Spleen (tissue), 13 donors: ENCODE measurements at places on chromosomes 5 and 9. TPM values are rescaled to one million over a fixed set of nuclear protein-coding genes. Genes with fewer than 3 reads are reported as not detected.

GRCh38 chr9:116181853-116182610 lies 28.4 kb downstream of the PAPPA start:
- no peaks in the 10 kb centered on the region for H3K4me1 ChIP-seq
- no peaks in the 10 kb centered on the region for H3K36me3 ChIP-seq
- no peak overlapping the region for H3K4me3 ChIP-seq

DNA sequence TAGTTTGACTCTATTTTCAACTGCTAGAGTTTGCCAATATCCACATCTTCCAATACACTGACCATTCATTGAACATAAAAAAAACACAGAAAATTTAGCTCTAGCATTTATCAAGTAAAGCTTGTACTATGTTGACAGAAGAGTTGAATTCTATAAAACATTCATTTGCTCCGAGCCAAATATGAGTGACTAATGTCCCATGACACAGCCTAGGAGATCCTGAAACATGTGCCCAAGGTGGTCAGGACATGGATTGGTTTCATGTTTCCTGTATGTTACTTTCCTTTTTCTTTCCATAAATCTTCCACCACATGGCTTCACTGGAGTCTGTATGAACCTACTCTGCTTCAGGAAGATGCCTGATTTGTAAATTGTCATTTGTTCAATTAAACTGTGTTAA lies 122.4 kb upstream of the PRDM9 start:
- H3K27ac ChIP-seq, result no peak overlapping the region
- H3K4me1 ChIP-seq, result no peaks in the 10 kb centered on the region
- H3K36me3 ChIP-seq, result no peaks in the 10 kb centered on the region

GRCh38 chr9:14994738-14995137 lies 84.5 kb upstream of the FREM1 start:
- DNase-seq, result no peak
- no peak overlapping the region for H3K4me3 ChIP-seq
- H3K27me3 ChIP-seq, result no peaks in the 10 kb centered on the region
- H3K4me1 ChIP-seq, result peaks cover 25% of the 10 kb centered on the region
- no peaks in the 10 kb centered on the region for H3K36me3 ChIP-seq

GRCh38 chr5:93236807-93237421 lies 344.1 kb downstream of the NR2F1-AS1 start:
- H3K27ac ChIP-seq, result no peak overlapping the region
- H3K27me3 ChIP-seq, result no peaks in the 10 kb centered on the region
- no peaks in the 10 kb centered on the region for H3K36me3 ChIP-seq
- H3K4me3 ChIP-seq, result no peak overlapping the region
- no peak for DNase-seq
- H3K4me1 ChIP-seq, result no peaks in the 10 kb centered on the region

GRCh38 chr9:95365766-95366165 lies 48.3 kb upstream of the FANCC start:
- H3K4me1 ChIP-seq, result no peaks in the 10 kb centered on the region
- DNase-seq, result no peak
- H3K4me3 ChIP-seq, result no peak overlapping the region
- no peak overlapping the region for H3K27ac ChIP-seq
- no peaks in the 10 kb centered on the region for H3K27me3 ChIP-seq
- no peaks in the 10 kb centered on the region for H3K36me3 ChIP-seq

DNA sequence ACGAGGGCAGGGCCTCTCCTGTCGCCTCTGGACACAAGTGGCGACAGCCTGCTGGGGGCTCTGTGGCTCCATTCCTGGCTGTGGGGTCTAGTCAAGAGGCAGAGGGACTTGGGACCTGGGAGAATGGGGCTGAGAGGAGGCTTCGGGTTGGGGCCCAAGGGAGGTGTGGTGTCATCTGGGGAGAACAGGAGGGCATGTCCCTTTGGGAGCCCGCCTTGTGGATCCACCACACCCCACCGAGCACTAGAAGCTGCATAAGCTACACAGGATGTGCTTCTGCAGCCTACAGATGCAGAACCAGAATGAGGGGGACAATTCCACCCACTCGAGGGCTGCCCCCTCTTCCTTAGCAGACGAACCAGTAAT lies 3.9 kb upstream of the MAN1B1 start:
- H3K4me1 ChIP-seq, result peaks cover 59% of the 10 kb centered on the region
- H3K27ac ChIP-seq, result peak overlapping the region; percentile 19
- H3K36me3 ChIP-seq, result peaks cover 57% of the 10 kb centered on the region
- no peak for DNase-seq

DNA sequence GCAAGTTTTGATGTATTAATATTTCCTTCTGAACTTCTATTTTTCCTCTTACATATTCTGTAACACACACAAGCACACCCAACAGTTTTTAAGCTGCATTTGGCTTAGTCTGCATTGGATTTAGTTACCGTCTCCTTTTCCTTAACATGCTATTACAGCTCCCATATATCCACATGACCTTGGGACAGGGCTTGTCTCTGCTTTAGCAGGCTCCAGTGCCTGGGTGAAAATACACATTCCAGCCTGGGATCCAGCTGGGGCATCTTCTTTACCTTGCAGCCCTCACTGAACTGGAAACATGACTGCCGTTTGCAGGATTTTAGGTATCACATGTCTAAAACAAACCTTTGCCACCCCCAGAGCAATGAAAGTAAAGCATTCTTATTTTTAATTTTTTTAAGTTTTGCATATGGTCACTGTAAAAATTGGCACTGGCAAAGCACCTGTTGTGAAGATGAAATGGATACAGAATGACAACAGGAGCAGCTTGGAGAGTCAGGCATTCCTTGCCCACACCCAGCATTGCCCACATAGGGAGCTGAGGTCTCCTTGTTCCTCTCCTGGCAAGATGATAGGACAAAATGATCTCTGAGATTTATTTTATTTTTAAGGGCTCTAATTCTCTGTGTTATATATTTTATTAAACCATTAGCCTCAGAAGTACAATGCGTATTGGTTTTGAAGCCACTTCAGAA lies 4.0 kb downstream of the GADD45G start:
- H3K36me3 ChIP-seq, result no peaks in the 10 kb centered on the region
- no peak for DNase-seq
- no peak overlapping the region for H3K4me3 ChIP-seq
- H3K27me3 ChIP-seq, result peaks cover 26% of the 10 kb centered on the region
- H3K27ac ChIP-seq, result no peak overlapping the region
- peaks cover 34% of the 10 kb centered on the region for H3K4me1 ChIP-seq

- H3K36me3 ChIP-seq, result no peaks in the 10 kb centered on the region
- DNase-seq, result no peak
- no peak overlapping the region for H3K27ac ChIP-seq
- no peaks in the 10 kb centered on the region for H3K27me3 ChIP-seq
Measured at GRCh38 chr5:78811121-78811817, 162.7 kb upstream of the LHFPL2 start.

DNA sequence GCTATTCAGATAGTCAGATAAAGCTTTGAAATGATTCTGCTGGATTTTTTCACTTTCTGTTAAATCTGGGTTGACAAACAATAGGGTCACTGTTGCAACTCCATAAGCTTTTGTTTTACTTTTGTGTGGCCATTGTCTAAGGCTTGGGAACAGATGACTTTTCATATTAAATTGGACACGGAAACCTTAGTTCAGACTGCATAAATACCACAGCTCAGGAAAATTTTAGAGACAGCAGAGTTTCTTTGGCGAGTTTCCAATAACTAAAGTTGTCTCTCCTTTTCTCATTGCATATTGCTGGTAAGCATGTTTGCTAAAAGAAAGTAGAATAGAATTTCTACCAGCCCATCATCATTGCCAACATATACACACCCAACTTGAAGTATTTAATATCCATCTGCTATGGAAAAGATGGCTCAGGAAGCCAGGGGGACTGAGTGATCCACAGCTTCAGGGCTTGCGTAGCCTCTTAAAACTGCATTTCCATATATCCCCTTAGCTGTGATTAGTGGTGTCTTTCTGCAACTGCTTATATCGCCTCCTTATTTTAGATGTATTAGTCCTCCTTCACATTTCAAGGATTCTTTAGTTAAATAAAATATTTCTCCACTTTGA lies 168.2 kb downstream of the ARHGAP26 start:
- no peak for DNase-seq
- peaks cover 4% of the 10 kb centered on the region for H3K4me1 ChIP-seq
- H3K27ac ChIP-seq, result no peak overlapping the region
- peaks cover 7% of the 10 kb centered on the region for H3K36me3 ChIP-seq
- no peak overlapping the region for H3K4me3 ChIP-seq
- H3K27me3 ChIP-seq, result no peaks in the 10 kb centered on the region

DNA sequence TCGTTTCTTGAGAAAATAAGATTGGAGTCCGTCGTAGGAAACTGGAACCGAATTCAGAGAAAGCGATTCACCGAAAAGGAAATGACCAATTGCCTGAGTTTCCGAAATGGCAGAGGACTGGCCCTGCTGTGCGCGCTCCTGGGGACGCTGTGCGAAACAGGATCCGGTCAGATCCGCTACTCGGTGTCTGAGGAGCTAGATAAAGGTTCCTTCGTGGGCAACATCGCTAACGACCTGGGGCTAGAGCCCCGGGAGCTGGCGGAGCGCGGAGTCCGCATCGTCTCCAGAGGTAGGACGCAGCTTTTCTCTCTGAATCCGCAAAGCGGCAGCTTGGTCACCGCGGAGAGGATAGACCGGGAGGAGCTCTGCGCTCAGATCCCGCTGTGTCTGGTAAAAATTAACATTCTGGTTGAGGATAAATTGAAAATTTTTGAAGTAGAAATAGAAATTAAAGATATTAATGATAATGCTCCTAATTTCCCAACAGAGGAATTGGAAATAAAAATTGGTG lies 379 bp downstream of the PCDHGA3 start:
- no peaks in the 10 kb centered on the region for H3K4me1 ChIP-seq
- DNase-seq, result no peak
- peak overlapping the region; percentile 42 for H3K4me3 ChIP-seq
- no peak overlapping the region for H3K27ac ChIP-seq
- no peaks in the 10 kb centered on the region for H3K36me3 ChIP-seq

DNA sequence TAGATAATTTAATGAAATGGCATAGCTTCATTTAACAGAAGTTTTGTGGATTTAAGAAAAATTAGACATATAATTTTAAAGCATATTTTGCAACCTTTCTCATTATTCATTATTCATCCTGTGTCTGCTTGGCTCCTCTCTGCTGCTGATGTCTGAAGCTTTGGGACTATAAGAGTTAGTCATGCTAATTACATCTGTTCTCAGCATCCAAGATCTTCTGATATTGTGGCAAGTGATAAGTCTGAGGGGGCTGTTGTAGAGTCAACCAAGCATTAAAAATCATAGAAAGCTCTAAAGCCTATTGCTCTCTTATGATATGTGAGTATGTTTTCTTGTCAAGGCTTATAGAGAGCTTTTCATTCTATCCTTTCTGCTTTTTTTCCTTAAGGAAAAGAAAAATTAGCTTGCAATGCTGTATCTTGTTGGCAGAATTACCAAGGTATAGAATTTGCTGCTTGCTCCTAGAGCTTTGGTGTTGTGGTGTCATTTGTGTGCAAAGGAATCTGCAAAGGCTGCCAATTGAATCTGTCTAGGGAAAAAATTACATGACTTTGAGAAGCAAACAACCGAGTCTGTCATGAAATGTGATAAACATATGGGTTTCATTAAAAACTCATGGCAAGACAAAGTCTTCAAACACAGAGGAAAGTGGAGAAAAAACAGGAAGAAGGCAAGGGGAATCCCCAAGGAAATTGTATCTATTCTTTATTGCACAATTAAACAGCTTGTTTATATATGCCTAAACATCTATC lies 156.1 kb upstream of the DAB2 start:
- no peaks in the 10 kb centered on the region for H3K27me3 ChIP-seq
- H3K4me1 ChIP-seq, result peaks cover 9% of the 10 kb centered on the region
- no peaks in the 10 kb centered on the region for H3K36me3 ChIP-seq
- no peak for DNase-seq
- H3K27ac ChIP-seq, result no peak overlapping the region

DNA sequence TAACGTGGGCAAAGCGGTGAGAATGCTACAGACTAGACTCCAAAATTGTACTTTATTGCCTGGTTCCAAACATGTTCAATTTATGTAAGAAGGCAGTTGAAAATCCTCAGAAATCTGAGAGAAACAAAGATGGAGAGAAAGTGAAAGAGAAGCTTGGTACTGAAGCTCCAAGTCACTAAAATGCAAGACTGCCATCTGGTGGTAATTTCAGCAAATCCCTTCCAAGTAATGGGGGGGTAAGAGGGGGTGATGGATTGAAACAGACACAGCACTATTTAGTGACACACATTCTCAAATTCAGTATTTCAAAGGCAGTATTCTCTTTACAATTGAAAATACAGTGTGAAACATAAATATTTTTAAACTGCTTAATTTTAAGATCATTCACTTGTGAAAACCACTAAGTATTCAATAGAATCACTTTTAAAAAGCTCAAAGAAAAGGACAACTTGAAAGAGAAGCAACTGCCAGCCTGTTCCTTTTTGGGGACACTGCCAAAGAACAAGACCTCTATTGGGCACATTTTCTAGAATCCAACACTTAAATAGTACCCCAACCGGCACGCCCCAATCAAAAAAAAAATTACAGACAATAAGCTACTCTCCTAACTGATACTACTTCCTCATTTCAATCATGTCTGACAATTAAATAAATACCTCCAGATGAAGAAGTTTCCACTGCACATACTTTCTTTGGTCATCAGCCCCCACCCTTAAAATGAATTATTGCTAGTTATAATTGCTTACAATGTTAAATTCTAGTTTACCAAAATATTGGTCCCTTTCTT lies 131.5 kb downstream of the AGTPBP1 start:
- no peak overlapping the region for H3K4me3 ChIP-seq
- no peak for DNase-seq
- no peaks in the 10 kb centered on the region for H3K36me3 ChIP-seq
- H3K27ac ChIP-seq, result peak overlapping the region; percentile 36

DNA sequence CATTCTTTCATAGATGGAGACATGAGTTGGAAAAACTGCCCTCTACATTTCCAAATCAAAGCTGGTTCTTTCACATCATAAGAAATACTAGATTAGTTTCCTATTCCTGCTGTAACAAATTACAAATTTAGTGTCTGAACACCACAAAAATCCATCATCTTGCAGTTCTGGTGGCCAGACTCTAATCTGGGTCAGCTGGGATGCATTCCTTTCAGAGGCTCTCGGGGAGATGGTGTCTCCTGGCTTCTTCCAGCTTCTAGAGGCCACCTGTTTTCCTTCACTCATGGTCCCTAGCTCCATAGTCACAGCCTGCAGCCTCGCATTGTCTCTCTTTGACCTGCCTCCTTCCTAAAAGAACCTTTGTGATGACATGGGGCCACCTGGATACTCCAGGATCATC lies 65.2 kb downstream of the RETREG1 start:
- H3K27ac ChIP-seq, result no peak overlapping the region
- no peaks in the 10 kb centered on the region for H3K27me3 ChIP-seq
- DNase-seq, result no peak
- peaks cover 5% of the 10 kb centered on the region for H3K4me1 ChIP-seq

- peak overlapping the region; percentile 10 for H3K27ac ChIP-seq
- no peaks in the 10 kb centered on the region for H3K27me3 ChIP-seq
- peaks cover 100% of the 10 kb centered on the region for H3K4me1 ChIP-seq
- DNase-seq, result no peak
- H3K36me3 ChIP-seq, result no peaks in the 10 kb centered on the region
Measured at GRCh38 chr5:157544623-157544989, 31.0 kb downstream of the ADAM19 start.

Gene DOK3
- 69.9 TPM for polyA plus RNA-seq

Gene SURF2
- 31.5 TPM for polyA plus RNA-seq

Gene CDH12
- polyA plus RNA-seq, result not detected

Gene OSMR
- 4.5 TPM for polyA plus RNA-seq

Gene CA9
- 0.26 TPM for polyA plus RNA-seq

Gene MOB3B
- 12.6 TPM for polyA plus RNA-seq

Gene AIF1L
- polyA plus RNA-seq, result 59.4 TPM

Gene OTP
- polyA plus RNA-seq, result not detected

Gene PCDHGA12
- 0.54 TPM for polyA plus RNA-seq

Gene RANBP17
- polyA plus RNA-seq, result 0.64 TPM
